ENCODE measurements at places on chromosomes 3 and 15.

DNA sequence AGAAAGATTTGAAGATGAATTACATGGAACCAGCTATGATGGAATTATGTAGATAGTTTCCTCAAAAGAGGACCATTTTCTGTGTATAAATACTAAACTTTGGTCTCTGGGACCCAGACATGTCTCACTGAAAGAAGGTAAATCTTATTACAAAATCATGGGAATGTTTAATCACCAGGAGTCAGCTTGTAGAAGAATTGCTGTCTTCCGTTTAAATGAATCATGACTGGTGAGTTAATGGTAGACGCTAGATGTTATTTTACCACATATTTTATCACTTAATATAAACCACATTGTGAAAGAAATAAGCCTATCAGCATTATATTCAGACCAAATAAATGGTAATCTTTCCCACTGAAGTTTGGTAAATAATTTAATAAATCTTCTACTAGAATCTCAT is 322.3 kb upstream of the SUCLG2 start:
- DNase-seq: no peak

GRCh38 chr15:73249499-73249898 is 119.3 kb downstream of the HCN4 start:
- no peak for DNase-seq

DNA sequence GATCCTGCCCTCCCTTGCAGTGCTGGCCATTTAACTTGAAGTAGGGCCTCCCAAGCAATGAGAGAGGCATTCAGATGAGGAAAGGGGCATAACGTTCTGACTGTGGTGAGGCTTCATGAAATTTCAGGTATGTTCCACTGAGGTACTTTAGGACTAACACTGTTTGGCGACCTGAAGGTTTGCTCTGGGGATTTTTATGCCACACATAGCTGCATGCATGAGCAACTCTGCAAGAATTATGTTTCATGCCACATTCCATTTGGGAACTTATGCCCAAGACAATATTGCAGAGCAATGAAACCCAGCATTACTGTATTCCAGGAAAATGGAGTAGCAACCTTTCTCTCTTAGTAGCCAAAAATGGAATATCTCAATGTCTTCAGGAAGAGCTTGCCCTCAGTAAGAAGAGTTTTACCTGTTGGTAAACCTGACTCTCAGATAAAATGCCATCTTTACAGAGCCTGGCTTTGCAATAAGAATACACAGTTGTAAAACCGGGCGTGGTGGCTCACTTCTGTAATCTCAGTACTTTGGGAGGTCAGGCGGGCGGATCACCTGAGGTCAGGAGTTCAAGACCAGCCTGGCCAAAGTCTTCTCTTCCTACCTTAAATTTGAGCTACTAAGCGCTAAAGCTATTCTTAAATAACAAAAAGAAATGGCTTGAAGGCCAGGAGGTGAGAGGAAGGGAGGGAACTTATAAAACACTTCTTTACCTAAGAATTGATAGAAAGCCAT is 16.7 kb upstream of the TBL1XR1 start:
- no peak for DNase-seq

DNA sequence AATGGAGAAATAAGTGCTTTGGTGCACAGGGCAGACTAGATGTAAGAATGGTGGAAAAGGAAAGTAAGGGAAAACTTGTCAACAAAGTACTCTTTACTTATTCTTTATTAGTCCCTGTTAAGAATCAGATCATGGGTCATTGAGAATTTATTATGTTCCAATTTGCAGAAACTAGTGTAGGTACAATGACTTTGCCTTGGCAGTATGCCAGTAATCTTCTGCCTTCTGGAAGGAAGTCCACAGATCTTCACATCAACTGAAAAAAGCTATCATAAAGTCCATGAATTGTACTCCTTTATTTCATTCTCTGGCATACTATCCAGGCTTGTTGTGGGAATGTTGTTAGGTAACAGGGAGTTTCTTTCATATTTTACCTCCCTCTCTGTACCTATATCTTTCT is 88.2 kb upstream of the FLNB start:
- DNase-seq: peak; percentile 6

- no peak for DNase-seq
These were observed 30.5 kb downstream of the DNAJB8 start for GRCh38 chr3:128436214-128436613.

- no peak for DNase-seq
These were observed 102.8 kb downstream of the PEX5L start for GRCh38 chr3:179933914-179934313.

DNA sequence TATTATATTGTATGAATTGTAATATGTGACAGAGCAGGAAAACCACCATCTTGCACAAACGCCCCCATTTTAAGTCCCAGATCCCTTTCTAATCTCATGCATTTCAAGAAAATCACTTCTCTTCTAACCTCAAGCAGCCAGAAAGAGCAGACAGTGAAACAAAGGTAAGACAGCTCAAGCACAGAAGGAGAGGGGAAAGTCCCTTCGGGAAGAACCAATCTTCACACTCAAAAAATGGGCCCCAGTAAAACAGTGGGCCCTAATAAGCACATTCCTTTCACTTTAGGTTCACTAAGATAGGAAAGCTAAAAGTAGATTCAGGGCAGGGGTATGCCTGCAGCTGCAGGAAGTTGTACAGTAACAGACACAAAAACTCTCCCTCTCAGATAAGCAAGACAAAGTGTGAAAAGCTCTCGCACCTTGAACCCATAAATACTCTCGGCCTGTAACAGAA is 1268.7 kb downstream of the SI start:
- no peak for DNase-seq

All from DMS79 (cell line).